ENCODE measurements at places on chromosomes 3 and 15.

GRCh38 chr3:157166561-157166960 lies 6.6 kb upstream of the CCNL1 start:
- no peak for DNase-seq

DNA sequence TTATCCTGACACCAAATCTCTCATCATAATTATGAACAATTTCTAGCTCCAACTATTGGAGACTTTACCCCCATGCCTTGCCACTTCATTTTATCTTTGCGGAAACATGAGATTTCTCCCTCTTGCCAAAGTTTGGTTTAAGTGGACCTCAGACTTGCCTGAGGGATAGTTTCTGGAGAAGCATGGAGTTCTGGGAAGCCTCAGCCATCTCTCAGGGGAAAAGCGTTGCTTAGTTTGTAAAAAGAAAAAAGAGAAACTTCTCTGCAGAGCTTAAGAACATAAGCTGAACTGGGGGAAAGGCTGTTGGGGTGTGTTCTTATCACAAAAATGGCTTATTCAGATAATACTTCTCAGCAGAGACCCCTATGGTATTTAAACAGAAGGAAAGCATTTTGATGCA lies 347.4 kb upstream of the ADAMTS9 start:
- no peak for DNase-seq

- no peak for DNase-seq
Observed at GRCh38 chr15:73906346-73907034, 19.8 kb upstream of the LOXL1 start.

- no peak for DNase-seq
Observed at GRCh38 chr3:173865900-173866498, 468.5 kb downstream of the NLGN1 start.

- no peak for DNase-seq
Observed at GRCh38 chr3:28597452-28597851, 248.8 kb upstream of the AZI2 start.

DNA sequence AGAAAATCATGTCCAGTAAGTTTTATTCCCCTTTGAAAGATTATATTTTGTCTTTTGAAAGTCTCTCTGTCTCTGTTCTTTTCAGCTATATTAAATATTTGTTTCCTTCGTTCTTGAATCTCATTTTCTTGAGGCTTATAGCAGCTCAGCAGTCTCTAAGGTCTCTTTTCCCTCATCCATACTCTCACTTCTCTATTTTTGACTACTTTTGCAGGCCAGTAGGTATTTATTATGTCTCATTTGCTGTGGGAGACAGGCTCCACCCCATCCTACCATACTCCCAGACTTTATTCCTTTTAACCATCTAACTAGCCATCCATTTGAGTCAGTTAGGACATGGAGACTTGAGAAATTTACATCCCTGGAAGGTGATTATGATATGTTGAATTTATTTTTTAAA lies 71.0 kb downstream of the FILIP1L start:
- no peak for DNase-seq

- peak; percentile 64 for DNase-seq
Observed at GRCh38 chr15:70528270-70528706, 235.1 kb downstream of the UACA start.

DNA sequence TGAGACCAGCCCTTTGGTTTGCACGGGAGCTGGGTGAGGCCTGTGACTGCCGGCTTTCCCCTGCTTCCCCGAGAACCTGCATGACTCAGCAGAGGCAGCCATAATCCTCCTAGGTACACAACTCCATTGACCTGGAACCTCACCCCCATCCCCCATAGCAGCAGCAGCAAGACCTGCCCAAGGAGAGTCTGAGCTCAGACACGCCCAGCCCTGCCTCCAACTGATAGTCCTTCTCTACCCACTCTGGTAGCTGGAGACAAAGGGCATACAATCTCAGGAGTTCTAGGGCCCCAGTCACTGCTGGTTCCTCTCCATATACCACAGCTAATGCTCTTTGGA lies 141.0 kb upstream of the ARHGEF26 start:
- no peak for DNase-seq

GRCh38 chr3:178274711-178275110 lies 261.5 kb upstream of the KCNMB2 start:
- DNase-seq: no peak

DNA sequence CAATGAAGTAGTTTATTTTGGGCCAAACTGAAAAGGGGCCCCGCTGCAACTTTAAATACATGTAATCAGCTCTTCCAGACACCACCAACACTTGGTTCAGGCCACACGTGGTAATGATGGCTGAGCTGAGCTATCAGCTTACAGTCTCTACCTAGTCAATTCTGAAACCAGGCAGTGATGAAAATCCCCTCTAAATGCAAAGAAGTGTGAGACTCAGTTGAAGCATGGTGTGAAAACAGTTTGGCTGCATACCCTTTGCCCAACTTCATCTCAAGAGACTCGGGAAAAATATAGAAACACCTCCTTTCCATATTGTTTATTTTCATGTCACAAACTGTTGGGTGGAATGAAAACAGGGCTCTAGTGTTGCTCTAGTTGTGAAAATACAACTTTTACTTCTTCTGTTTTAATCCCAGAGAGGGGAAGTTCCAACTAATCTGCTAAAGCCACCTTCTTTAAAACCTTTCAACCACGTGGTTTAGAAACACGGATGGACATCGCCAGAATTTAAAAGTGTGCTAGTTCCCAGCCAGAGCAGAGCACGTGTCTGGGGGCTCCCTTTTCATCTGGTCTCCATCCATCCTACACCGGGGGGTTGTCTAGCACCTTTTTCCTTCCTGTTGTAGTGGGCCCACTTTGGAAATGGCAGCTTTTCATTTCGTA lies 229.1 kb downstream of the EPHB1 start:
- DNase-seq: no peak

- no peak for DNase-seq
Observed at GRCh38 chr15:38945551-38946298, 381.1 kb upstream of the RASGRP1 start.

DNA sequence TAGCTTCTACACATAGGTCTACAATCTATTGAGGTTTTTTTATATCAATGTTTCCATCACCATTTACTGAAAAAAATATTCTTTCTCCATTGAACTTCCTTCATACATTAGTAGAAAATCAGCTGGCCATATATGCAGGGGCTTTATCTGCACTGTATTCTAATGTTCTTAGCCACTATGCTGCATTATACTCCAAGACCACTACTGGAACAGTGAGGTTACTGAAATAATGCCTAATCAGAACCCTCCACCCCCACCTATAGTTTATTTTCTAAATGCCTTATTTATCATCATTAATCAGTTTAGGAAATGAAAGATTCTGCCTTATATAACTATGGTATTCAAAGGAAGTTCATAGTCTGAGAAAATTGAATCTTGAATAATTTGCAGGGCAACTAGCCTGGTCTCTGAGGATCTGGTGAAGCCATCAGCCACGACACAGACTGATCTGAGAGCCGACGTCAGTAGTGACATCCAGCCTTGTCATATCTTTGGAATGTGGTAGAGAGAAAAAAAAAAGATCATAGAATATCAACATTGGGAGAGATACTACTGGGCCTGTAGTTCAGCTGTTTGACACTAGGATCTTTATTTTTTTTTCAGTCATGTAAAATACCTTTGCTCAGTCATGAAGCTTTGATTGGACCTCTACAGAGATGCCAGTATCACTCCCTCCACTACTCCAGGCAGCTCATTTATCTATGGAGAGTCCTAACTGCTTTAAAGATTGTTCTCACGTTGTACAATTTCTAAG lies 66.6 kb downstream of the P3H2 start:
- no peak for DNase-seq

- DNase-seq: no peak
Observed at GRCh38 chr15:85379403-85380131, 836 bp upstream of the AKAP13 start.

- no peak for DNase-seq
Observed at GRCh38 chr3:42133500-42134298, 42.5 kb downstream of the TRAK1 start.

GRCh38 chr3:23960649-23961048 lies 15.6 kb downstream of the NR1D2 start:
- no peak for DNase-seq

GRCh38 chr3:116870379-116870778 lies 160.8 kb downstream of the TUSC7 start:
- no peak for DNase-seq

GRCh38 chr3:176623468-176624150 lies 573.7 kb downstream of the TBL1XR1 start:
- DNase-seq: no peak

GRCh38 chr3:170809007-170809974 lies 60.7 kb downstream of the RPL22L1 start:
- DNase-seq: peak; percentile 14

GRCh38 chr3:183527428-183528379 lies 27.8 kb downstream of the KLHL6 start:
- no peak for DNase-seq

- no peak for DNase-seq
Observed at GRCh38 chr15:73321496-73322450, 47.0 kb downstream of the HCN4 start.

- DNase-seq: no peak
Observed at GRCh38 chr15:37618353-37618752, 316.1 kb upstream of the TMCO5A start.

DNA sequence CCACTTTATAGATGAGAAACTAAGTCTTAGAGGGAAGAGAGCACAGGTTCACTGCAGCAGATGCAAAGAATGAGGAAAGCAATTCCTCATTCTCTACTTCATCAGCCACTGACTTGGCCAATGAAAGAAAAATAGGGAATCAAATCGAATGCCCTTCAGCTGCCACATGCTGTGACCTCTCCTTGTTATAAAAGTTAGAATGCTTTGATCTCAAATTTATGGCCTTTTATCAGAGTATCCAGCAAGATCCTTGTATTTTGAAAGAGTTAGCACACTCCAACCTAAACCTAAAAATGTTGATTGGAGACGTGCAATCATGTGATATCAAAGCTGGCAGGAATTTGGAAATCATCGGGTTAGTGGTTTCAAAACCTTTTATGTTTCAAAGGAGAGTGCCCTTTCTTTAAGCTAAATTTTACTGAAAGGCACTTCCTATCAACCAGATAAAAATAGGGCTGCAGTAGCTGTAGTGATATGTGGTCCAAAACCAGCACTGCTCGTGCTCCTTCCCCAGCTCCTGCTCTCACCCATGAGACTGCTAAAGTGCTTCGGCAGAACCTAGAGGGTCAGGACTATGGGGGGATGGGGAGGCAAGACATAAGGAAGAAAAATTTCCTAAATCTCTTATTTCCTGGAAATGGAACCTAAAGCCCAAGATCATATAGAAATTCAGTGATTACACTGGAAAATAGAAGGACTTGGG lies 617.0 kb downstream of the PYDC2 start:
- DNase-seq: no peak

- no peak for DNase-seq
Observed at GRCh38 chr15:69237718-69238117, 61.0 kb upstream of the PAQR5 start.

GRCh38 chr15:50876989-50877360 lies 31.5 kb upstream of the AP4E1 start:
- DNase-seq: no peak

GRCh38 chr3:49902511-49903345 lies 945 bp downstream of the MST1R start:
- DNase-seq: no peak

DNA sequence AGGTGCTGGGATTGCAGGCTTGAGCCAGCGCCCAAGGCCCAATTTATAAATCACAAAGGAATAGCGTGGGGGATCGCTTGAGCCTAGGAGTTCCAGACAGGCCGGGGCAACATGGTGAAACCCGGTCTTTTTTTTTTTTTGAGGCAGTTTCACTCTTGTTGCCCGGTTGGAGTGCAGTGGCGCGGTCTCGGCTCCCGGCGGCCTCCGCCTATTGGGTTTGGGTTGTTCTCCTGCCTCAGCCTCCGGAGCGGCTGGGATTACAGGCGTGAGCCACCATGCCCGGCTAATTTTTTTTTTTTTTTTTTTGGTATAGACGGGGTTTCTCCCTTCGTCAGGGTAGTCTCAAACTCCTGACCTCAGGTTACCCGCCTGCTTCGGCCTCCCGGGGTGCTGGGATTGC lies 65.0 kb downstream of the GOLGA6L7 start:
- DNase-seq: no peak

GRCh38 chr15:52651114-52651513 lies 28.1 kb downstream of the ATOSA start:
- no peak for DNase-seq

DNA sequence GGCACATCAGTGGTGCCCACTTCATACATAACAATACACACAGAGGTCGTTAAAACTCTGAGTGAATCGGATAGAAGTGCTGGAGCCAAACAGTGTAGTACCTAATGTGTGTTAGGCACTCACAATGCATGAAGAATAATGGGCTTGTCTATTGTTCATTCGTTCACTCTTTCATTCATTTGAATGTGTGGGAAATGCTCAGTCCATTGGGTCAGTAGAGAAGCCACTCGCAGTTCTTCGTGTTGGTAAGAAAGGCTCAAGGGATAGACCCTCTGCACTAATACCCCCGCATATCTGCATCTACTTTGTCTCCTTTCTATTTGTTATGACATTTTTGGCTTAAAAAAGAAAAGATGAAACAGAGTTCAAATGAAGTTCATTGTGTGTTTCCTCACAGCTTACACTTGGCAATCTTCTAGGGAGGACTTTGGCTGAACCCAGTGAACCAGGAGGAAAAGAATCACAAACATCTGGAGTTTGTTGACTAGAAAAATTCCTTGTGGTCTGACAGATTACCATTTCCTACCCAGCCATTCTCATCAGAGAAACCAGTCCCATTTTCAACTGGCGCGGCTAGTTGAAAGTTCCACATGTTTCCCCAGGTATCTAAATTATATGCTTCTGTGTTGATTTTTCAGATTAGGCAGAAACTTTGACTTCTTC lies 32.8 kb upstream of the MFSD1 start:
- DNase-seq: no peak

GRCh38 chr15:101135532-101136166 lies 116.2 kb downstream of the CHSY1 start:
- peak; percentile 62 for DNase-seq

DNA sequence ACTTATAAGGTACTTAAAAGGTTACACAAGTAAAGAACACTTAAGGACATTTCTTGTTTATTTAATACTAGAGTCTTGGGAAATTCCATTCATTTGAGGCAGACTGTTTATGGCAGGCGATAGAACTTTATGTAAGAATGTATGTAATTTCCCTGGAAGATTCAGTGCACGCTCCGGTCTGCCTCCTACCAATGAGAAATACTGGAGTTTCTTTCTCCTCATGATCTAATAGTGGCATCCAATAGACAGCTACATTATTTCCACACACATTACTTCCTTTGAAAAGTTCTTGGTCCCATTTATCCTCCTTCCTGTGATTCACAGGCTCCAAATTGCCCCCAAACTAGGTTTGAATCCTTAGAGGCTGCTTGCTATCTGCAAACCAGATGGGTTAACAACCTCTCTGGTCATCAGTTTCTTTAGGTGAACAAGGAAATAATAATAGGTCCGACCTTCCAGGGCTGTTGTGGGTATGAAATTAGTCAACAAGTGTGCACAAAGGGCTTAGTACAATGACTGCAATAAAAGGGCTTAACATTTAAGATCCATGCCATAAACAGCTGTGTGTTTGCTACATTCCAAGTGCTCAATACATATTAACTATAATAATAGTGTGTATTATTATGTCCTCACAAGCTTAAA lies 30.7 kb downstream of the EIF4E3 start:
- DNase-seq: no peak

Measured in GM19239 (cell line).